Activated naive CD4-positive, alpha-beta T cell treated with anti-CD3 and anti-CD28 coated beads for 36 hours (primary cell): ENCODE measurements at places on chromosomes 1 and 21. TPM values are rescaled to one million over a fixed set of nuclear protein-coding genes. Genes with fewer than 3 reads are reported as not detected.

Gene GSTM1
- not detected for total RNA-seq

DNA sequence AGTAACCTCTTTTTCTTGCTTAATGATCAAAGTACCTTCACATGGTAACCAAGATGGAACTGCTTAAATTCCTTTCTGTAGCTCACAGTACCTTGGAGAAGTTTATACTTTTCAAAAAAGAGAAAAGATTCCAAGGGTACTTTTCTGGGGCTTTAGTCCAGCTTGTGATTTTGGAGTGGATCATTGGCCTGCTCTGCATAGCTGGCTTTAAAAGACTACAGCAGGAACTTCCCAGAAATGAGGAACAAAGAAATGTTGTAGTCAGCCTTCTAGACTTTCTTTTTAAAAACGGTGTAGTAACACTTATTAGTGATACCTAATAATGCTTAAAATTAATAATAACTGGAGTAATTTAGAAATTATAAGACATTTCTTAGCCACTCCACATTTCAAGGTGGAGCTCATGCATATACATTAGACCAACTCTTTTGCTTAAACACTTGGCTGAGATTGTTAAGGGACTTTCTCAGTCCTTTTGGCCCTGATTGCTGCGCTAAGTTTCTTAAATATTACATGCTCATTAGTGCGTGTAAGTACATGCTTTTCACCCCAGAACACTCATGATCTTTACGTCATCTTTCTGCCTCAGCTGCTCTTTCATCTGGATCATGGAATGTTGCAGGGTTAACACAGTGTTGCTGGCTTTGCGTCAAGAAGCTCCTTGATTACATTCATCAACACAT is 57.3 kb downstream of the SDCCAG8 start:
- no peak for DNase-seq

Gene TAGLN2
- total RNA-seq, result 454 TPM

DNA sequence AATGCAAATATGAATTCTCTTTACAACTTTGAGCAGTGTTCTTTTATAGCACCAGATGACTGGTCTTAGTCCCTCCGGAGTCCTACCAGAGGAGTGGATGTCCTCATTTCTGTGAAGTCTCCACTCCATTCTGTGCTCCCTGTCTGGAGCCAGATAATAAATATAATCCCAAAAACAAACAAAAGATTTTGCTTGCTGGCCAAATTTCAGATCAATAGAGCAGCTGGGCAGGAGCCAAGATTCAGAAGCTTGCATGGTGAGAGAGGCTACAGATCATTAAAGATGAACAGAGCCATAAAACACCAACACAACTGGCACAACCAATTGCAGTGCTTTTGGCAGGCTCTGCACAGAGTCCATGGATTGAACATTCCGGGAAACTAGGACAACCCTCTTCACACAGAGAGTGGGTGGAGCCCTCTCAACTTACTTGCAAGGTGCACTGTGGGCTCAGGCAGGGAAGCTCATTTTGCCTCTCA is 231.5 kb upstream of the SNX7 start:
- DNase-seq, result no peak

DNA sequence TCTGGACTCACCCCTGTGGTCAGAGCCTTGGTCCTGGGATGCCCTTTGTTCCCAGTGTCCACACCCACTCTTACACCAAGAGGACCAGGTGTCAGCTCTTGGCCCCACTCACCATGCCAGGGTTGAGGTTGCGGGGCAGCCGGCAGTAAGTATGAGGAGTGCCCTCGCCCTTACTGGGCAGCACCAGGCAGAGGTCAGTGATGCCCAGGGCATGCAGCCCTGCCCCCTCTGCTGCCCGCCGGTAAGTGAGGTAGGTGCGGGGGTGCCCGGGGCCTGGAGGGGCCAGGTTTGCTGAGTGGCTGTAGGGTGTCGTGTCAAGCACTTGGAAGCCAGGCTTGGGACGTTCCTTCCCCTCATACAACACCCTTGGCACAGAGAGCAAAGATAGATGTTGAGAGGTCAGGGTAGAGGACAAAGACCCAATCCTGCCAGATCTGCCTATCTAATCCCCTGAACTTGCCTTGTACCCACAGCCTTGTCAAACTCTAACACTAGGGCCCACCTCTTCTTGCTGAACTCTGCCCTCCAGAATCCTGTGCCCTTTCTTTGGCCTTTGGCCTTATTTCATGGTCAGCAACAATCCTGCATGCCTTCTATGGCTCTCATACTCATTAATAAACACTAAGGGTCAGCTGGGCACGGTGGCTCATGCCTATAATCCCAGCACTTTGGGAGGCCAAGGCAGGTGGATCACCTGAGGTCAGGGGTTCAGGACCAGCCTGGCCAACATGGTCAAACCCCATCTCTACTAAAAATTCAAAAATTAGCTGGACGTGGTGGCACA is 3.6 kb downstream of the DENND4B start:
- DNase-seq, result no peak

DNA sequence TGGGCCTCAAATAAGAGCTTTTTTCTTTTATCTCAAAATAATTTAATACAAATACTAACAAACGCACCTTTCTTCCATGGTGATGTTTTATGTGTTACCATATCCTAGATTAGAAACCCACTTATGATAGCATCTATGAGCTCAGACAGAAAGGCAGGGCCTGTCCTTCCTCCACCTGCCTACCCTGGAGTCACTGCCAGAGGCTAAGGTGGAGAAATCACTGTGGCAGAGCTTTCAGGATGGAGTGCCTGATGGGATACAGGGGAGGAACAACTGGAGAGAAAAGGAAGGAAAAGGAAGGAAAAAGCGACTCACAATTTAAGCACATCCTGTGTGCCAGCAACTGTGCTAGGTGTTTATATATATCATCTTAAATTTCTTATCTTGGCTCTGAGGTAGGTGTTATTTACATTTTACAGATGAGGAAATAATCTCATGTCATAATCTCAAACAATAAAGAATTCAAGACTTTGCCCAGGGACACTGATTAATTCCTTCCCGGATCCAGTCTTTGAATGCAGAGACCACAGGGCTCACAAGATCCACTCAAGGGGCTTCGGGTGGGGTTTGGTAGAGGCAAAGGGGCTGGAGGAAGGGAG is 45.4 kb downstream of the RCAN1 start:
- no peak for DNase-seq

DNA sequence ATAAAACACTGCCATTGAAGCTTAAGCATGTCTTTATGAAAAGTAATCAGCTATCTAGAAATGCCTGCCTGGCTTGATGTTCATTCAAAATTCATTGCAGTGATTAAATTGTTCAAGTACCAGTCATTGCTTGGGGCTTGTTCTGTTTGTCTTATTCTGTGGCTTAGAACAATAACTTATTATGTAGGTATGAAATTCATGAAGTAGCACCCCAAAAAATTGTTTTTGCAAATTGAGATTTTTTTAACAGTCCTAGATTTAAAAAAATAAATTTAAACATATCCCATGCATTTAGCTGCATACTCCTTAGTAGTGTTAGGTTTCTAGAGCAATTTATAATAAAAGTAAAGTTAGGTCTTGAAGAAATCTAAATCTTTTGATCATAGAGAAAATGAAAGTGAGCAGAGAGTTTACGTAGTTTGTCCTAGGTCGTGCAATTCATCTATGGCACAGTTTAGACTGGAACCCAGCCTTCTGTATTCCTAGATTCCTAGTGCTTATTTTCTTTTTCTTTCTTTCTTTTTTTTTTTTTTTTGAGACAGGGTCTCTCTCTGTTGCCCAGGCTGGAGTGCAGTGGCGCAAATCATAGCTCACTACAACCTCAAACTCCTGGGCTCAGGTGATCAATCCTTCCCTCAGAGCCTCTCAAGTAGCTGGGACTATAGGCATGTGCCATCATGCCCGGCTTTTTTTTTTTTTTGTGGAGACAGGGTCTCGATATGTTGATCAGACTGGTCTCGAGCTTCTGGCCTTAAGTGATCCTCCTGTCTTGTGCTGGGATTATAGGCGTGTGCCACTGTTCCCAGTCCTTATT is 9.3 kb downstream of the MIER1 start:
- no peak for DNase-seq

DNA sequence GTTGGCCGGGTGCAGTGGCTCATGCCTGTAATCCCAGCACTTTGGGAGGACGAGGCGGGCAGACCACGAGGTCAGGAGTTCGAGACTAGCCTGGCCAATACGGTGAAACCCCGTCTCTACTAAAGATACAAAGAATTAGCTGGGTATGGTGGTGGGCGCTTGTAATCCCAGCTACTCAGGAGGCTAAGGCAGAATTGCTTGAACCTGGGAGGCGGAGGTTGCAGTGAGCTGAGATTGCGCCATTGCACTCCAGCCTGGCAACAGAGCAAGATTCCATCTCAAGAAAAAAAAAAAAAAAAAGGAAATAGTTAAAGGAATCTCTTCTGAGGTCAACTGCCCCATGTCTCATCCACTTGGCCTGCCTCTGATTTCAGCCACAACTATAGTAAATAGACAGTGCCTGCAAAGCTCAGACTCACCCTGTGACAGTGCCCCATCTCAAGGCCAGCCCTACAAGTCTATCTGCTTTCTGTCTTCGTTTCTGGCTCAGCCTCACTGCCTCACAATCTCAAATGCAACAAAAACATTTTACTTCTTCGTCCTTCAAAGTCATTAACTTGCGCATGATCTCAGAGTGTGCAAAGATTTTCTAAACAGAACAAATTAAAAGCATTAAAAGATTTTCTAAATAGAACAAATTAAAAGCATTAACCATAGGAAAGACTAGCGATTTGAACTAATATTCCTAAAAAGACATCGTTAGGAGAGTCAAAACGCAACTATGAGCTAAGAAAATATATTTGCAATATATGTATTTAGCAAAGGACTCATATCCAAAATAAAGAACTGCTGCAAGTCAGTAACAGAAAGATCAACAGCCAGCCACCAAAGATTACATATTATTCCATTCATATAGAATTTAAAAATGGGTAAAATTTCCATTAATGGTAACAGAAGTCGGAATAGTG is 65.0 kb upstream of the PRDX6 start:
- no peak for DNase-seq

Gene MR1
- 25.0 TPM for total RNA-seq

Gene CAMK2N1
- 0.57 TPM for total RNA-seq

GRCh38 chr1:221778535-221779142 is 36.8 kb upstream of the DUSP10 start:
- peak; percentile 77 for DNase-seq

- no peak for DNase-seq
Observed at GRCh38 chr1:40042341-40042740, 1.8 kb downstream of the CAP1 start.

GRCh38 chr1:167991546-167991945 is 54.7 kb upstream of the MPC2 start:
- DNase-seq, result no peak

- no peak for DNase-seq
Observed at GRCh38 chr21:44814498-44815023, 3.3 kb downstream of the SUMO3 start.

- peak; percentile 19 for DNase-seq
Observed at GRCh38 chr1:45037456-45037855, 25.4 kb downstream of the UROD start.

DNA sequence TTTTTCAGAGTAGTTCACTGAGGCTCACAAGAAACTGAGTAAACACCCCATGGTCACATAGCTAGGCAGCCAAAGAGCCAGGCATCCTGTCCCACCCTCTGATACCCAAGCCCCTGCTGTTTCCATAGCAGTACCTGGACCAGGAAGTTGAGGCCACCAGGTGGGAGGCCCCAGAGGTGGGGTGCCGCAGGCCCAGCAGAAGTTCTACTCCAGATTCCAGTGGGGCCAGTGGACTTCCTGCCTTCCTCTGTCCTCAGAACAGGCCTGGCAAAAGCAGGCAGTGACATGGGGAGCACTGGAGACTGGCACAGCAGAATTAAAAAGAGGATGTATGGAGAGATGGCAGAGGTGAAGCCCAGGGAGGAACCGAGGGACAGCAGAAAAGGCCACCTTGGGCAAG is 19.0 kb downstream of the FOXO6 start:
- no peak for DNase-seq

Gene ADAM30
- not detected for total RNA-seq

DNA sequence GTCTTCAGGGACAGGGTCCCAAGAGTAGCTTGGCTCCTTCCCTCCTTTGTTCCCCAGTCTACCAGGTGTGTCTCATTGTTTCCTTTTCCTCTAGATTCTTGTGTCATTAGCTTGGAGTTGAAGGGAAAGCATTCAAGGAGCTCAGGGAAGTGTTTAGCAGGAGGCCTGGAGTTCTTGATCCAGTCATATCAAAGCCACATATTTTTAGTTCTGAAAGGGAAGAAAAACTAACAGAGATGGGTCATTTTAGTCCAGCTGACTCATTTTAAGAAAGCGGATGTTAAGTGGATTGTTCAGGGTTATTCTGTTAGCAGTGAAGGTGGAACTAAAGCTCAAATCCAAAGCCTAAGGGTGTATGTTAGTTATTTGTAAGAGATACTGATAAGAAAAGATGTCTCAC is 721 bp downstream of the C1orf54 start:
- DNase-seq, result no peak

DNA sequence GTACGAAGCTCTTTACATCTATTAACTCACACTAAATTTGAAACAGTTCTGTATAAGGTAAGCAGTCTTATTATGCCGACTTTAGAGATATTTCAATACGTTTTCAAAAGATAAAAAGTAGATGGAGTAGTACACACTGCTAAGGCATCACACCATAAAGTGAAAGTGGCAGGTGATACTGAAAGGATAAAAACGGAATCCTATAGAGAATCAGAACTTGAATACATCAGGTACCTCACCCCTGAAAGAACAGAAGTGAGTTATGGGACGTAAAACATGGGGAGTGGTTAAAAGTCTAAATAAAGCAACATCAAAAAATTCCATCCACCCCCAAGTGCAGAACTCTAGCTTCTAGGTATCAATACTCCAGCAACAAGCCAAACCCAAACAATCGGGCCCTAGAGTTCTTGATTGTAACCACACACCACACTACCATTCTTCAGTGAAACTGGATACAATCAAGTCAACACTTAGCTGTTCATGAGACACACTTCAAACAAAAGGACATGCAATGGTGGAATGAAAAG is 142.6 kb downstream of the SMYD3 start:
- no peak for DNase-seq

Gene PBX1
- total RNA-seq, result 0.31 TPM

DNA sequence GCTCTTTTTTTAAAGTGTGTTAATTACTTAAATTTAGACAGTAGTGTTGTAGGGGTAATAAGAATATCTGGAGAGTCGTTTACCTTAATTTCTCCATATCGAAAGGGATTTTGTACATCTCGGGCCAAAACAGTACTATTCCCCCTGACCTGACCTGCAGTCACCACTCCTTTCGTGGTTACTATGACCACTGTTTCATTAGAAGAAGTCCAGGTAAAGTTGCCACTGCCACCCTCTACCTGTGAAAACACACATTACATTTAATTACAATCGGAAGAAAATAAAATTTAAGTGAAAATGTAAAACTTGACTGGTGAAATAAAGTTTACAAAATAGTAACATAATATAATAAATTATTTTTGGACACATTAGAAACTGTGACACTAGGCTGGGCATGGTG is 37.2 kb downstream of the NUP210L start:
- no peak for DNase-seq

- no peak for DNase-seq
Observed at GRCh38 chr1:37656881-37657280, 22.2 kb upstream of the RSPO1 start.

Gene MSH4
- total RNA-seq, result 0.14 TPM

Gene DMAP1
- total RNA-seq, result 35.3 TPM

Gene NR1I3
- not detected for total RNA-seq
